ENCODE measurements at places on chromosomes 6 and 20.

DNA sequence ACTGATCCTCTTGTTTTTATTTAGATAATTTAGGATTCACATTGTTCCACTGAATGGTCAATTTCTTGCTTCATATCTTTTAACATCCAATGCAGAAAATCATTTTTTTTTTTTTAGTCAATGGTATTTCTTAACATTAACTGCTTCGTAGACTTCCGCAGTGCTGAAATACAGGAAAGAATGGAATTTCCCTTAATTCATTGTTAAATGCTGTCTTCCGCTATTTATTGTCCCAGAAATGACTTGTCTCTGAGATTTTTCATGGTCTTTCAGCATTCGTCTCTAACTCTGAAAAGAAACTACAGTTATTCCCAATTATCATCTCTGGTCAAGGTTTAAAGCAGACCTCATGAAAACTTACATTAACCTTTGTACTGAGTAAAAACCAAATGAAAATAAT lies 1029.1 kb upstream of the MANEA start:
- no peak for DNase-seq

DNA sequence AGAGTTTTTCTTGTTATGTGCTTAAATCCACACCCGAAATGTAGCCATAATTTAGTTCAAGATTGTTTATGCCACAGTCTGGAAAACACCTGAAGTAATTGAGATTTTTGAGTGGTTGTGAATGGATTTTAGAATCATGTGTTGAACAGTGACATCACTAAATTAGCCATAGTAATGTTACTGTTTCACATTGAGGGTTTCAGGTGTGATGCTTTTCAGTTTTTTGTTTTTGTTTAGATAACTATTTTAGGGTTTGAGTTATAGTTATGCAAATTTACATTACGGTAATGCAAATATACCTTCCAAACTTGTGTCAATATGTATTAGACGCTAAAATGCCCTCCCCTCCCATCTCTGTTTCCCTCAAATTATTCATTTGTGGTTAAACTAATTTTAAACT lies 22.9 kb downstream of the QKI start:
- no peak for DNase-seq

DNA sequence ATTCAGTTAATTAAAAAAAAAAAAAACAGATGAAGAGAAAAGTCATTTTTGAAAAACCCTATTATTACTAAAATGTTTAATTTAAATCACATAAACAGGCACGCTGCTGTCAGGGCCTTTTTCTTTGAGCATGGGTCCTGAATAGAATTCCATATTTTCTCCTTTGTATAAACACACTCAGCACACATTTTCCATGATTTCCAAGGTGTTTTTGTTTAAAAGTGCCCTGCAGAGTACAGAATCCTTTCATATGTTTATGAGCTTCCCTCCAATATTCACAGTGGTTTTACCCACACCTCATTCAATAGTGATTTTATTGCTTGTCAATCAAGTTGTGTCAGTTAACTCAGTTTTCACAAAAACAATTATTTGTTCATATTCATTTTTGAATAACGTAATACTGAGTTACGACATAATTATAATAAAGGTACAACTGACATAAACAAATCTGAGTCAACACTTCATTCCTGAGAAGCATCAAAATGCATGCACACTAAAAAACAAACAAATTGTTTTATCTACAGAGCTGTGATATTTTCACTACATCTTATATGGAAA lies 15.2 kb downstream of the SLC35B3 start:
- no peak for DNase-seq

DNA sequence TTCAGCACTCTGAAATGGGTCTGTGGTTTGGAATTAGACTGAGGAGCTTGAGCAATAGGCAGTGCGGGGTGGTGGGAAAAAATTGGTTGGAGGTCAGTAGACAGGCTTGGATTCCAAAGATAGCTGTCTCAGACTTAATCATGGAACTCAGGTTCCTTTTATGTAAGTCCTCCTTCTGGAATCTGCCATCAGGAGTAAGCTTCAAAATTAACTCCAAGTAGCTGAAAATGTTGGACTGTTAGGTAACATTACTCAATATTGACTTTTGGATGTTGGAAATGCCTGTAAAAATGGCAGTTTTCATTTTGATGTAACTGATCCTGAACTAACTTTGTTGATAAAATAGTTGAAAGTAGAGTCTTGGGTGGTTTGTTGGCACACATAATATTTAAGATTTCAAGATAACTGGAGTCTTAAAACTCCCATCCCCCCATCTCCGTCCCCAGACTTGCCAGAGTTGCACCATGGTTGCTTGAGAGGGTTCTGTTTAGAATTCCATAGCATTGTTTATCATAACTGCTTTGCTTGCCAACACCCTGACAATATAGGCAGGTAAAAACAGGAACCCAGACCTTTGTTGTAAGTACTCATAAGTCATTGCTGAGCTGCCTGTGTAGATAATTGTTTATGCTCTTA lies 83.0 kb downstream of the PHF20 start:
- DNase-seq: no peak

- DNase-seq: no peak
These were observed 10.3 kb upstream of the RAD21L1 start for GRCh38 chr20:1215386-1216170.

- no peak for DNase-seq
These were observed 138.2 kb downstream of the BMP7 start for GRCh38 chr20:57128044-57128757.

DNA sequence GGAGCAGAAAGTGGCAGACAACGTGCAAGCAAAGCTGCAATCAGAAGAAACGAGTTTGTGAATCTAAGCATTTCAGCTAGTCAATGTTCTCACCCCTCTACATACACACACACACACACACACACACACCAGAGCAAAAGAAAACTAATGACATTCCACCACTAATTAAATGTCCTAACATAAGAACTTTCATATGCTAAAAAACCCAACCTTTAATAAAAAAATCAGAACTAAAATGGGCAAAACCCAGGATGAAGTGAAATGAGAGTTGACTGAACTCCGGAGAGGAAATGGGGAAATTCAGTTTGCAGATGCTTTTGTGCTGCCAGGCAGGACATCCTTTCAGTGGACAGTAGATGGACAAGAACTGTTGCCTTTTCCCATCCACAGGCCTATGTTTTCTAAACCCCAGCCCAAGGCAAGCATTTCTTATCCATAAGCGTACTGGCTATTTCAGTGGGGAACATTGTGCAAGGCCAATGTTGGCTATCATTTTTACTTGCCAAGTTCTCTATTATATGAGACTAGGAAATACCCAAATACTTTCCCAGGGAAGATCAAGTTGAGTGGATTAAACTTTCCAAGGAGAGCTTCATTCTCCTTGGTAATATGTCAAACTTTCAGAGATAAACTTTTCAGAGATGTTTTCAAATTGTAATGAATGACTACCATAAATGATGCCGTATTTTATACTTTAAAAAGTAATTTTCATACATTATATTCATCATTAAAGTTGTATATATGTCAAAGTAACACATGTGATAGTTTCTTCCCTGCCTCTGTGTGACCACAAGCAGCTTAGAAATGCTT lies 27.3 kb downstream of the RIN2 start:
- no peak for DNase-seq

DNA sequence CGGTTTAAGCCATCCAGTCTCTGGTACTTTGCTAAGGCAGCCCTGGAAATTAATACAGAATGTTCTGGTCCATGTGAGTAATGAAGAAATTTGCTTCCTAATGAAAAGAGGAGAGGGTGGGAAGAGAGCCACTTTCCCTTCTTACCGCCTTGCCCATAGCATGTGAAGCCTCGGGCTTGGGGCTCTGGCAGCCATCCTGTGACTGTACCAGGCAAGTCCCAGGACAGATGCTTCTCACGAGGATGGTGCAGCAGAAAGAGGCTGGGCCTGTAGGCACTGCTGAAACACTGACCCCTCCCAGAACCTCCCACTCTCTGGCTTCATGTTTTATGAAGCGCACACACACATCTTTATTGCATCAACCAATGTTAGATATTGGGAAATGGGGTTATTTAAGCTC lies 74.8 kb downstream of the IYD start:
- no peak for DNase-seq

DNA sequence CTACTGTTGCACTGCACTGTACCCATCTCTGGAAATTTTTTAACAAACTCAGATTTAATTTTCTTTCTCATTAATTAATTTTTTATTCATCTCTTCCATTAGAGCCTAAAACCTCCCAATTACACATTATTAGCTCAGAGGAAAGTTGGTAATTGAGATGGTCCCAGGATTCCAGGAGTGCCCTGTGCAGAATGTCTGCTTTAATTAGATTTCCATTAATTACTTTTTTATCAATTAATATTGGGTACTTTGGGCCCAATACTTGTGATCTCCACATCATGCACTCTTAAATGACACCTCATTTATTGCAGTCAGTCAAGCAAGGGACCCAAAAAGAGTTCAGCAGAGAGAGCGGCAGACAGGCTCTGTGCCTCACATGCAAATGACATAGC lies 232.0 kb downstream of the PTPRT start:
- no peak for DNase-seq

- DNase-seq: no peak
These were observed 69.2 kb downstream of the TRAM2 start for GRCh38 chr6:52507557-52508260.

GRCh38 chr6:81138236-81138635 lies 614.2 kb downstream of the TENT5A start:
- no peak for DNase-seq

Measured in right hindlimb (tissue), 1 donor.